ENCODE measurements at places on chromosomes 6 and 20.

- DNase-seq: peak; percentile 41
These were observed 199.3 kb upstream of the SGK1 start for GRCh38 chr6:134517145-134517658.

DNA sequence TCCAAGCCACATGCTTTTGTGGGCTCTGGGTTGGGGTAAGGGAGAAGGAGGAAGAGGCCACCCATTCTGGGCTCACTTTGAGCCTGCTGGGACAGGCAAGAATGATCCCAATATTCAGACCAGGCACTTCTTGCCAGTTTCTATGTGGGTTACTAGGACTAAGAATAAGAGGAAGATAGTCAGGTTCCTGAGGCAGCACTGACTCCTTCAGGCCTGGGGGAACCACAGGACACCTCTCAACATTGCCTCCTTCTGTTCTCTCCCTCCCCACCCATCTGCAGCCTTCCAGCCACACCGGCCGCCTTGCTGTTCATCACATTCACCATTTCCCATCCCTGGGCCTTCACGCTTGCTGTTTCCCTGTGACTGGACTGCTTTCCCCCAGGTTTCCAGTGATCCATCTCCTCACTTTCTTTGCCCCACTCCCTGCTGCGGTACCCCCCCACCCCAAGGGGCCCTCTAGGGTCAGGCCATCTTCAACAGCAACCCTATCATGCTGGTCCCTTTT lies 69.2 kb upstream of the SIRPA start:
- no peak for DNase-seq

- DNase-seq: no peak
These were observed 154.7 kb downstream of the AIG1 start for GRCh38 chr6:143215363-143215762.

- no peak for DNase-seq
These were observed 491.0 kb upstream of the CDH4 start for GRCh38 chr20:60761056-60761455.

- no peak for DNase-seq
These were observed 1.6 kb upstream of the TFEB start for GRCh38 chr6:41736800-41737555.

GRCh38 chr20:1155342-1155741 lies 29.4 kb downstream of the TMEM74B start:
- DNase-seq: no peak

DNA sequence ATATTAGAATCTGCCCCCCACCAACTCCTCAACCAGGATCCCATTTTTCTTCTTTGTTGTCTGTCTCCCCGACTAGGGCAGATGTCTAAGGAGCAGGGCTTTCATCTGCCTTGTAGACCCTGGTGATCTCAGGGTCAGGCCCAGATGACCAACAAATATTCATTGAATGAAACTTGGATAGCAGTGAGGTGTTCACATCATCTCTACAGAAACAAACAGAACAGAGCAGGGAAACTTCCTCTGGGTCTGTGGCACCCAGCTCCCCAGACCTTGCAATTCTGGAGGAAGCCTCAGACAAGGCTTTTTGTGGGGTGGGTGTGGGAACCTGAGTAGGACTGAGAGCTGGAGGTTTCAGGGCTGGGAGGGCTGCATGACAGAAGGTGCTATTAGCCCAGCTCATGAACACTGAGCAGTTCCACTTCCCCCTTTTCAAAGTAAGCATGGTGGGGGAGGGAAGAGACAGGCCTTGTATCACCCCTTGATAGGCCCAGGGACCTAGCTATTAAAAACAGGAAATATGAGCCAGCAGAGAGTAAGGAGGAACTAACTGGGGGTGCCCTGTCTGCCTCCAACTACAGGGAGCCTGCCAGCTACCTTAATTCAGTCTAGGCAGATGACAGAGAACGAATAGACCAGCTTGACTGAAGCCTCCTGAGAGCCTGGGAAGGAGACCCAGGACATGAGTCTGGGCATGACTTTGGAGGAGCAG lies 37.3 kb upstream of the TOP1 start:
- peak; percentile 31 for DNase-seq
